HepG2 (cell line): ENCODE measurements at places on chromosomes 5 and 9. TPM values are rescaled to one million over a fixed set of nuclear protein-coding genes. Genes with fewer than 3 reads are reported as not detected.

- no peak for DNase-seq
- H3K36me3 ChIP-seq = no peaks in the 10 kb centered on the region
- H3K27ac ChIP-seq = no peak overlapping the region
- H3K4me1 ChIP-seq = peaks cover 4% of the 10 kb centered on the region; the same call in 1 of the 2 replicates
Observed at GRCh38 chr9:130986356-130986965, 22.5 kb upstream of the LAMC3 start.

- no peak for DNase-seq
- no peak overlapping the region for H3K4me3 ChIP-seq
- H3K27ac ChIP-seq = no peak overlapping the region
- peaks cover 26% of the 10 kb centered on the region; the same call in 2 of the 3 replicates for H3K27me3 ChIP-seq
- no peaks in the 10 kb centered on the region for H3K36me3 ChIP-seq
Observed at GRCh38 chr9:124481115-124481514, 26.1 kb downstream of the NR5A1 start.

DNA sequence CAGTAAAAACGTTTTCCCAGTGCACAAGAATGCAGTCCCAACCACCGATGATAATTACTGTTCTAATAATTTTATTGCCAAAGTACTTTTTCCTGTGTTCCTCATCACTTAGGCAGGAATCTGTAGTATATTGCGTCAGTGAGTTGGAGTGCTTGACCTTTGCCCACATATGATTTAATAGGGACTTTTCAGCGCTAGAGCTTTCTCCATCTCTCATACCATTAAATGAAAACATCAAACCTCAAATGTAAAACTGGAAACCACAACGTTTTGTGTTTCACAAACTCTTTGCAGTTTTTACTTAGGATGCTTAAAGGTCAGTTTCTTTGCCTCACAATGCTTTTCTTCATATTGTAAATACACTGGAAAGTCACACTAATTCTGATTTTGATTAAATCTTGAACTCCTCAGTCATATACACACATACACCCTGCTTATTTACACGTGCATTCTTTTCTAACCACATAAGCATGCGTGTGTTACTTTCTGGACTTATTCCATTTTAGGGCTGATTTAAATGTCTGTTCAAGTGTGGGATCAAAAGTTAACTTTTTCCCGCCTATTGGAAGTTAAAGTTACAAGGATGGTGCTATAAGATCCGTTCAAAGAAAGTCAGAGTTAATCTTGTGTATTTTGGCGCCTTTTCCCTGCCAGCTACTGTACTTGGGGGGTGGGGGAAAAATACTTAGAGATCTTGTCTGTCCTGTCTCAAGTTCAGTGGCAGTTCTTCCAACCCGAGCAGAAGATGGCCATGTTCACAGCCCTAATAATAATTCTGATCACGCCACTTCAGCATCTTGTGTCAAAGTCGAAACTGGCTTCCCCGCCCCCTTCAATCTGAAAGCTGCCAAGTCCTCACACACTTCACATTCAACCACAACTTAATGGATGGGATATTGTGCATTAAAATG, 6.6 kb upstream of the NFIB start:
- H3K4me1 ChIP-seq = peaks cover 55% of the 10 kb centered on the region
- H3K4me3 ChIP-seq = peak overlapping the region; percentile 22
- no peaks in the 10 kb centered on the region for H3K36me3 ChIP-seq
- H3K27me3 ChIP-seq = peaks cover 6% of the 10 kb centered on the region; the same call in 2 of the 3 replicates
- H3K27ac ChIP-seq = no peak overlapping the region
- DNase-seq = no peak

DNA sequence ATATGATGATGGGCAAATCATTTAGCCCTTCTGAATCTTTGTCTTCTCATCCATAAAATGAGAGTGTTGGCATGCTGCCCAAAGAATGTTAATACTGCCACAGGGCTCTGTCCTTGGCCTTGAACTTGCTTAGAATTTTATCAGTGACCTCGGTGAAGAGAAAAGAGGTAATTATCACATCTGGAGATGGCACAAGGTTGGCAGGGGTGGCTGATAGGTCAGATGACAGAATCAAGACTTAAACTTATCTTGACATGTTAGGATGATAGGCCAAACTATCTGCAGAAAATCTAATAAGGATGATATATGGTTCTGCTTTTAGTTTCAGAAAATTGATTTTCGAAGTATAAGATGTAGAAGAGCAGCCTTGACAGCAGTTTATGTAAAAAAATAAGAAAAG, 599.1 kb upstream of the CLINT1 start:
- no peak overlapping the region for H3K4me3 ChIP-seq
- no peak overlapping the region for H3K27ac ChIP-seq

- H3K27me3 ChIP-seq = no peaks in the 10 kb centered on the region
- peaks cover 15% of the 10 kb centered on the region; the same call in 1 of the 2 replicates for H3K4me1 ChIP-seq
- no peak overlapping the region for H3K27ac ChIP-seq
- H3K4me3 ChIP-seq = no peak overlapping the region
- no peaks in the 10 kb centered on the region for H3K36me3 ChIP-seq
Observed at GRCh38 chr9:93072383-93072795, 13.9 kb downstream of the SUSD3 start.

OGN gene
- not detected in 2 replicates for total RNA-seq

GPR151 gene
- not detected in 2 replicates for total RNA-seq

FCN2 gene
- not detected in 2 replicates for total RNA-seq

NRG2 gene
- not detected in 2 replicates for total RNA-seq
